ENCODE measurements at places on chromosomes 16 and 17.

- no peak for DNase-seq
These were observed 162.6 kb upstream of the PLCG2 start for GRCh38 chr16:81616321-81617020.

- DNase-seq, result no peak
These were observed 8.8 kb downstream of the ST3GAL2 start for GRCh38 chr16:70429888-70430666.

GRCh38 chr17:29102046-29102445 lies 59.1 kb downstream of the PIPOX start:
- DNase-seq, result no peak

DNA sequence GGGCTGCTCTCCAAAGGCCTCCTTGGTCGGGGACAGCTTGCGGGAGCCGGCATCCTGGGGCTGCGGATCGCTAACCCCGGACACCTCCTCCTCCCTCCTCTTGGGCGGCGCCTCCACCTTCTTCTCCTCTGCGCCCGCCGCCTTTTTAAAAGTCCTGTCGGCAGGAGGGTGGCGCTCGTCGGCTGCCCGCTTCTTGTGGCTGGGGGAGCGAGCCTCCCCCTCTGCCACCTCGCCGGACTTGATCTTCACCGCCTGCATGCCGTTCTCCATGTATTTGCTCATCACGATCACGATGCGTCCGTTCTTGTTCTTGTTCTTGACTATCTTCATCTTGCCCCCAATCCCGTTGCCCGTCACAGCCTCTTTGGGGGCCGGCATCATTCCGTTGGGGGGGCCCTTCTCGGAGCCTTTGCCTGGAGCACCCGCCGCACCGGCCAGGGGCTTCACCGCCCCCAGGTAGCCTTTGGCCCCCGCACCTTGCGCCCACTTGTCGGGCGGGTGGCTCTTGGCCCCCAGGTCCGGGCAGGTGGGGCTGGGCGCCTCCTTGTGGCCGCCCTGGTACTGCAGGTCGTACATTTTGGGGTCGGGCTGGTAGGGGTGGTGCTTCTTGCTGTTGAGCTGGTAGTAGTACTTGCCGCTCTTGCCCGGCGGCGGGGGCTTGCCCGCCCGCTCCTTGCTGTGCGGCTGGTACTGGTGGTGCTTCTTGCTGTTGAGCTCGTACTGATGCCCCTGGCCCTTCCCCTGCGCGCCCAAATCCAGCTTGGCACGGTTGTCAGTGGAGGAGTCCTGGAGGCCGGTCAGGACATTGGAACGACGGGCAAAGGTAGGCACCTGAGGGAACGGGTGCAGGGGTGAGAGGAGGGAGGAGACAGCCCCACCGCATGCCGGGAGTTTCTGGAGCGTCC lies 4.4 kb downstream of the CBX4 start:
- DNase-seq, result no peak

- DNase-seq, result no peak
These were observed 640.7 kb upstream of the SOX9 start for GRCh38 chr17:71480099-71480498.

- DNase-seq, result no peak
These were observed 63.9 kb upstream of the DNAJA2 start for GRCh38 chr16:47037396-47037745.

DNA sequence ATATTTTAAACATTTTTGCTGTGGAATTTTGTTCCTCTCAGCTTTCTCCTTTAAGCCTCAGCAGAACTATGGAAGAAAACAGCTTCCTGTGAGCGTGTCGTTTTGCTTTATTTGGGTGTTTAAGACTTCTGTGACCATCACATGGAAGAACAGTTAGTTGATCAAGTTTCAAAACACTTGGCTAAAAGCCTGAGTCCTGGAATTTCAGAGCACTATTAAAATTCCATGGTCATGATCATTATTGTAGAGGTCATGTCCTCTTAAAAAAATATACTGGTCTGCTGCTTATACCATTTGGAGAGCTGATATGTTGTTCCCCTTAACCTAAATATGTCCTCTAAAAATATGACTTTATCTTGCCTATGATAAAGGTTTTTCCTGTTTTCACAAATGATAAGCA lies 12.6 kb upstream of the CDR2 start:
- peak; percentile 27 for DNase-seq

DNA sequence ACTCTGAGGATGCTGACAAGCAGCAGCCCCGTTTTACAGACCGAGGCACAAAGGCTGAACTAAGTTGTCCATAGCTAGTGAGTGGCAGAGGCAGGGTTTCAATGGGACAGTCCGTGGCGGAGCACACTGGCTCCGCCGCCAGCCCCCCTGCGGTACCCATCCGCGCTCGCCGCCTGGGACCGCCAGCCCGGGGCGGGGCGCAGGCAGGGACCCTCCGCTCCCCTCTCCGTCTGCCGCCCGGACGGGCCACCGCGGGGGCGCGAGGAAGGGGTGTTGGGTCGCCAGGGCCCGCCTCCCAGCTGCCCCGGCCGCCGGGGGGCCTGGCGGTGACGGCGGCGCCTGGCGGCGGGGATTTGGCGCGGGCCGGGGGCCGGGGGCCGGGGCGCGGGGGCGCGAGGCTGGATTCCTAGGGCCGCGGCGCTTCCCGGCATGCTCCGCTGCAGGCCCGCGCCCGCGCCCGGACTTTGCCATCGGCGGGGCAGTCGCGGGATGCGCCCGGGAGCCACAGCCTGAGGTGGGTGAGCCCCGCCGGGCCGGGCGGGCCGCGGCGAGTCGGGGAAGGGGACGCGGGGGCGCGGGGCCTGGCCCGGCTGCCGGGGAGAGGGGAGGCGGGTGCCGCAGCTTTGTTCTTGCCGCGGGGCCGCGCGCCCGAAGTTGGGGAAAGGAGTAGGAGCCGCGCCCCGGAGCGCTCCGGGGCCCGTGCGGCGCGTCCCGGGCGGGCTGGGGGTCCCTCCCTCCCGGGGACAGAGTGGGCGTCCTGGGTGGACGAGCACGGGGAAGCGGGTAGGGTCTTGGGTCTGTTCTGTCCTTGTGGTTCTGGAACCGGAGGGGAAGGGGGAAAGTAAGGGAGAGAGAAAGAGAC lies at the start of gene TMEM98:
TMEM98 (plus strand) TSS at position 430 of the 862 bp plus-strand sequence. CDS start 3,376 bp downstream, outside the sequence.
- DNase-seq, result peak; percentile 20
